ENCODE measurements at places on chromosomes 7 and 10. TPM values are rescaled to one million over a fixed set of nuclear protein-coding genes. Genes with fewer than 3 reads are reported as not detected.

NRP1 gene
- not detected for polyA plus RNA-seq

ABCA13 gene
- not detected for polyA plus RNA-seq

- no peak for DNase-seq
Observed at GRCh38 chr10:124521429-124521871, 59.8 kb downstream of the LHPP start.

GRCh38 chr10:69899727-69900595, 98.3 kb downstream of the COL13A1 start:
- DNase-seq: no peak

DNA sequence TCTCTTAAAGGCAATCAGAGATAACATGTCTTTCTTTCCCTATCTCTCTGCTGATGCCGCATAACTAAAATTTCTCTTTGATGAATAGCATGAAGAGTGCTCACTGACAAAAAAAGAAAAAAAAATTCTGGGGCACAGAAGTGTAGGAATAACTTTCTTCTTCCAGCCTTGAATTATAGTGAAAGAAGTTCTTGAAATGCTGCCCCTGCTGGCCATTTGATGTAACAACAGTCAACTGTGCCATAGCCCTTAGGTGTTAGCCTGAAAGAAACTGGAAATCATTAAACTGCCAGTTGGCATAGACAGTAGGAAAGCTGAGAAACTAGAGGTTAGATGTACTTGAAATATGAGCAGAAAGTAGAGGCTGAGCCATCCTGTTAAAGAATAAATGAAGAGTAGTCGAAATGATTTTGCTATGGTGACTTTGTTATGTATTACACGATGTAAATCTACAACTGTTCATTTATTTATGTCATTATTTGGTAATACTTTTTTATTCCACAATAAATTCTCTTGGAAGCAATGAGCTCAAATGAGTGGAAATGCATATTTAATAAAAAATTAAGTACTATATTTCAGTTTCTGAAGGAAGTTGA, 48.3 kb upstream of the FAM171A1 start:
- DNase-seq: no peak

Data from CD4-positive, alpha-beta memory T cell (primary cell).